Thoracic aorta (tissue), 2 donors: ENCODE measurements at places on chromosomes 11 and 22. TPM values are rescaled to one million over a fixed set of nuclear protein-coding genes. Genes with fewer than 3 reads are reported as not detected.

MN1 gene
- 30.1 TPM for total RNA-seq

GRCh38 chr11:112225753-112226061 is 521 bp upstream of the PTS start:
- DNase-seq = peak; percentile 46

DNA sequence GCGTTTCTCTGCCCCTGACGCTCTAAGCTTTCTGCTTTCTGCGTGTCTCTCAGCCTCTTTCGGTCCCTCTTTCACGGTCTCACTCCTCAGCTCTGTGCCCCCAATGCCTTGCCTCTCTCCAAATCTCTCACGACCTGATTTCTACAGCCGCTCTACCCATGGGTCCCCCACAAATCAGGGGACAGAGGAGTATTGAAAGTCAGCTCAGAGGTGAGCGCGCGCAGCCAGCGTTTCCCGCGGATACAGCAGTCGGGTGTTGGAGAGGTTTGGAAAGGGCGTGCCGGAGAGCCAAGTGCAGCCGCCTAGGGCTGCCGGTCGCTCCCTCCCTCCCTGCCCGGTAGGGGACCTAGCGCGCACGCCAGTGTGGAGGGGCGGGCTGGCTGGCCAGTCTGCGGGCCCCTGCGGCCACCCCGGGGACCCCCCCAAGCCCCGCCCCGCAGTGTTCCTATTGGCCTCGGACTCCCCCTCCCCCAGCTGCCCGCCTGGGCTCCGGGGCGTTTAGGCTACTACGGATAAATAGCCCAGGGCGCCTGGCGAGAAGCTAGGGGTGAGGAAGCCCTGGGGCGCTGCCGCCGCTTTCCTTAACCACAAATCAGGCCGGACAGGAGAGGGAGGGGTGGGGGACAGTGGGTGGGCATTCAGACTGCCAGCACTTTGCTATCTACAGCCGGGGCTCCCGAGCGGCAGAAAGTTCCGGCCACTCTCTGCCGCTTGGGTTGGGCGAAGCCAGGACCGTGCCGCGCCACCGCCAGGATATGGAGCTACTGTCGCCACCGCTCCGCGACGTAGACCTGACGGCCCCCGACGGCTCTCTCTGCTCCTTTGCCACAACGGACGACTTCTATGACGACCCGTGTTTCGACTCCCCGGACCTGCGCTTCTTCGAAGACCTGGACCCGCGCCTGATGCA is at the start of gene MYOD1:
Gene MYOD1, plus strand, starts transcription at position 544 of the 910 bp plus-strand sequence. Its CDS starts 212 bp downstream, at position 756.
- DNase-seq = no peak

NRIP3 gene
- 5.3 TPM for total RNA-seq

DNA sequence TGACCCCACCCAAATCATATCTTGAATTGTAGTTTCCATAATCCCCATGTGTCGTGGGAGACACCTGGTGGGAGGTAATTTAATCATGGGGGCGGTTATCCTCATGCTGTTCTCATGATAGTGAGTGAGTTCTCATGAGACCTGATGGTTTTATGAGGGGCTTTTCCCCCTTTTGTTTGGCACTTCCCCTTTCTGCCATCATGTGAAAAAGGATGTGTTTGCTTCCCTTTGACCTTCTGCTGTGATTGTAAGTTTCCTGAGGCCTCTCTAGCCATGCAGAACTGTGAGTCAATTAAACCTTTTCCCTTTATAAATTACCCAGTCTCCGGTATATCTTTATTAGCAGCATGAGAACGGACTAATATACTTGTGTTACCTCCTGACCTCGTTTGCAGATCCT is 156.6 kb upstream of the MTNR1B start:
- no peak for DNase-seq

- DNase-seq = no peak
Observed at GRCh38 chr11:786235-787083, 3.4 kb downstream of the CEND1 start.

DNA sequence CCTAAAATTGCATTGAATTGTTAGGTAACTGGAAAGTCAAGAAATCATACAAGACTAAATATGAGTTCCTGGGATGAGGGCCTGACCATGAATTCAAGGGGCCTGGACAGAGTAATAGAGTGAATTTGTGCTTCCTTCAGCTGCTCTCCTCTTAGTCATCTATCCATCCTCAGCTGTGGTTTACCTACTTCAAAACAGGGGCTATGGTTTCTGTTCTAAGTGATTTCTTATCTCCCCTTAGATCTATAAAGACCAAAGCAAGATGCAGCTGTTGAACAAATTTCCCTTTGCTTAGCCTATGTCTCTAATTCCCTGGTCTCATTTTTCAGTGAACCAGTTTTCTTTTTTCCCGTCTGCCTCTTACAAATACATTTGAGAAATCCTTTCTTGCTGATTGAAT is 428.5 kb downstream of the FAM181B start:
- DNase-seq = no peak

- DNase-seq = no peak
Observed at GRCh38 chr11:17263769-17264168, 12.8 kb upstream of the NUCB2 start.

- peak; percentile 12 for DNase-seq
Observed at GRCh38 chr11:63944987-63945386, 6.2 kb downstream of the NAA40 start.

ISX gene
- not detected for total RNA-seq

DNA sequence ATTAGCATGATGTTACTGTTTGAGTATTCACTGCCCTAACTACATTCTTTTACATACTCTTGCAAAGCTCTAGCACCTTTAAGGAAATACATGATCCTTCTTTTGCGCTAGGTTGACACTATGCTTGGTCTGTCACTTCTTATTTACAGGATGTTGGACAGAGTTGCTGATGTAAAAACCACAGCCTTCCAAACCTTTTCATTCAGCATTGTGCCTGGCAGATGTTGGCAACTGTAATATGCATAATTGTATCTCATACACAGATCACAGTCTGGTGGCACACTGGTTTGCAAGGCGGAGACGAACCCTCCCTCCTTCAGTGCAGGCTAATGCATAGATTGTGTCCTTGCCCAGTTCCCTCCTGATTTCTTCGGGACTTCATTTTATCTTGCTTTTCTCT is 224.1 kb downstream of the SNX19 start:
- DNase-seq = no peak

- no peak for DNase-seq
Observed at GRCh38 chr11:81700076-81700475, 1033.6 kb downstream of the FAM181B start.

DNA sequence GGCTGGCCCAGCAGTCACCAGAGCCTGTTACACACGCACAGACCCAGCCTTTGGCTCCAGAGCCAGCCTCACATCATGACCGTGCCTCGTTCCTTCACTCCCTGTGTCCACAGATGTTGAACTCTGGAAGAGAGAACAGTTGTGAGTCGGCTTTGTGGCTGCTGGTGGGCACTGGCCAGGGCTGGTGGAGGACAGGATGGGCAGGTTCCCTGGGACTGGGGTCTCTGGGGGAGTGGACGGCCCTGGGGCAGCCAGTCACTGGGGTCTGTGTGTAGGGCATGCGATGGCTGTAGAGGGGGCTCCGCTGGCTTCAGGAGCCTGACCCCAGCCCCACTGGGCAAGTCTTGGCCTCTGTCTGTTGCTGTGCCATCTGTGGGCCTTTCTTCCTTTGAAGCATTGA is 1070.1 kb downstream of the BRD1 start:
- no peak for DNase-seq

UPB1 gene
- 2.7 TPM for total RNA-seq
